ENCODE measurements at places on chromosomes 12 and 14. TPM values are rescaled to one million over a fixed set of nuclear protein-coding genes. Genes with fewer than 3 reads are reported as not detected.

DNA sequence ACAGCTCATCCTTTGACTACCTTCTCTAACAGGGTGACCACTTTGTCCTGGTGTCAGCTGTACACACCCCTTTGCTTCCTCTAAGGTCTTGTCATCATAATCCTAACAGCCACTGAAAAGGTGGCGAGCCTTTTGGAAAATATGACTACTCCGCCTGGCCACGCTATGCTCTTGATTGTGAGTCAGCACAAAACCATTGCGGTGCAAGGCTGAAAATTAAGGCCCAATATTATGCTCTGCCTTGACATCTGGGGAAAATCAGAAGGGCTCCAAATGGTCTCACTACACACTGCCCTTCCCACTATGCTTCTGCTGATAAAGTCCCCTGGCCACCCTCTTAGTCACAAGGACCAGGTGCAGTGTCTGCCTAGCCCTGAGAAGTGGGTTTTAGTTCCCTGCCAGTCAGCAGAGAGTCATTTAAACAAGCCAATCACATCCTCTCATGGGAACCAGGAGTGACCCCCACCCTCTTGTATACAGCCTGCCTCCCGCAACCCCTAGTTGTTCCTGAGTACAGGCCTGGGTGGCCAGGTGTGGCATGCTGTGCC is 34.3 kb downstream of the FGD6 start:
- no peak for DNase-seq

GRCh38 chr12:89697296-89697695 is 11.3 kb downstream of the ATP2B1 start:
- no peak for DNase-seq

DNA sequence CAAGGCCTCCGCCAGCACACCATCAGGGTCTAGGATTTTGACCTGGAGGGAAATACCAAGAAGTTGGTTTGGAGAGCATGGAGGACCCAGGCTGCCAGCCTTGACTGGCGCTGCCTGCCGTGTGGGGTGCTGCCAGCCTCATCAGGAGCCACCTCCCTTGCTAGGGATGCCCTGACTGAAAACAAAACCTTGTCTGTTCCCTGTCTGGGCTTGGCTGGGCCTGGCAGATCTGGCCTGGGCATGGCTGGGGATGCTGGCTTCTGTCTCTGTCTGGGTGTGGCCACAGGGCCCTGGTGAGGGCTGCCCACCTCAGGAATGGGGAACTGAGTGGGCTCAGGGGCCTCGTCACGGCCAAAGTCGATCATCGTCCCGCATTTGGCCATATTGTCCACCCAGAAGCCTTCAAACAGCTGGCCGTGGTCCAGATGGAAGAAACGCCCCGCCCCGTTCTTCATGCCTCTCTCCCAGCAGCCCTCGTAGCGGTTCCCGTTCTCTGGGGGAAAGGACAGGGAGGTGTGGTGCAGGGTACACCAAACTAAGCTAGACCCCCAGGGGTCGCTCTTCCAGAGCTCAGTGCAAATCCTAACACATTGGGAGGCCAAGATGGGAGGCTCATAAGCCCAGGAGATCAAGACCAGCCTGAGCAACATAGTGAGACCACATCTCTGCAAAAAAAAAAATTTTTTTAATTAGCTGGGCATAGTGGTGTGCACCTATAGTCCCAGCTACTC is 16.5 kb downstream of the MORN3 start:
- no peak for DNase-seq

GRCh38 chr12:69509308-69509736 is 39.1 kb downstream of the FRS2 start:
- DNase-seq, result no peak

GRCh38 chr14:74349757-74350156 is 1.5 kb downstream of the VRTN start:
- DNase-seq, result no peak

The MRPS35 gene
- 59.1 TPM for total RNA-seq

The KRT74 gene
- not detected for total RNA-seq

The DIP2B gene
- 33.5 TPM for total RNA-seq

The ZNF740 gene
- 32.7 TPM for total RNA-seq

The DBX2 gene
- not detected for total RNA-seq

The RTL1 gene
- total RNA-seq, result not detected

The KLRD1 gene
- 0.87 TPM for total RNA-seq

The FAM186B gene
- total RNA-seq, result 0.31 TPM

The RASSF3 gene
- total RNA-seq, result 104 TPM

Measured in left colon (tissue), 2 donors.